ENCODE measurements at places on chromosomes 5 and 9. TPM values are rescaled to one million over a fixed set of nuclear protein-coding genes. Genes with fewer than 3 reads are reported as not detected.

OGN gene
- not detected for total RNA-seq

FGFR4 gene
- 1.2 TPM for total RNA-seq

CETN3 gene
- total RNA-seq: 22.4 TPM

NUTM2F gene
- not detected for total RNA-seq

EQTN gene
- 0.14 TPM for total RNA-seq

BTNL8 gene
- not detected for total RNA-seq

WNT8A gene
- total RNA-seq: not detected

SUSD3 gene
- total RNA-seq: 0.78 TPM

N4BP3 gene
- 5.8 TPM for total RNA-seq

DCAF12 gene
- total RNA-seq: 29.8 TPM

AK1 gene
- total RNA-seq: 33.5 TPM

GLDC gene
- total RNA-seq: 0.07 TPM

LCN1 gene
- total RNA-seq: not detected

TEX48 gene
- total RNA-seq: not detected

ISCA1 gene
- 23.9 TPM for total RNA-seq

ZNF354C gene
- 3.4 TPM for total RNA-seq

ANKRD33B gene
- total RNA-seq: 0.43 TPM

MARCHF11 gene
- not detected for total RNA-seq

UGT3A1 gene
- total RNA-seq: not detected

RNF14 gene
- 44.8 TPM for total RNA-seq

C9 gene
- not detected for total RNA-seq

SPINK4 gene
- not detected for total RNA-seq

MLANA gene
- not detected for total RNA-seq

INSYN2B gene
- total RNA-seq: 0.07 TPM

OR1Q1 gene
- total RNA-seq: not detected

PCDHB10 gene
- under 0.01 TPM for total RNA-seq

PCDHGB5 gene
- 14.0 TPM for total RNA-seq

OLFML2A gene
- total RNA-seq: 128 TPM

ZSWIM6 gene
- total RNA-seq: 13.0 TPM

CRHBP gene
- total RNA-seq: not detected

MSMP gene
- not detected for total RNA-seq

FAM200C gene
- total RNA-seq: 3.8 TPM

ACTBL2 gene
- not detected for total RNA-seq

ADGRV1 gene
- total RNA-seq: 3.1 TPM

ITGA1 gene
- 1.4 TPM for total RNA-seq

SKIC3 gene
- total RNA-seq: 132 TPM

FYB1 gene
- total RNA-seq: 16.9 TPM

ANKRA2 gene
- 29.7 TPM for total RNA-seq

CDC14B gene
- total RNA-seq: 18.4 TPM

OSTF1 gene
- 71.4 TPM for total RNA-seq

CMYA5 gene
- 0.34 TPM for total RNA-seq

TAF11L4 gene
- not detected for total RNA-seq

Measured in nasal cavity respiratory epithelium epithelial cell of viscerocranial mucosa (primary cell).